Smooth muscle cell of the pulmonary artery (primary cell): ENCODE measurements at places on chromosomes 12 and 14. TPM values are rescaled to one million over a fixed set of nuclear protein-coding genes. Genes with fewer than 3 reads are reported as not detected.

Gene KRT75
- not detected in 2 replicates for total RNA-seq

Gene AKAP3
- 1.7 TPM in 2 replicates for total RNA-seq

Gene LRRC10
- not detected in 2 replicates for total RNA-seq

Gene NUAK1
- 15.6 and 31.4 TPM in 2 replicates for total RNA-seq

Gene MIP
- 0.13 TPM in 1 of 2 replicates, not detected in the other for total RNA-seq

Gene TMEM120B
- 14.7 and 26.3 TPM in 2 replicates for total RNA-seq

Gene RIMKLB
- total RNA-seq = 17.1 and 29.8 TPM in 2 replicates

Gene C12orf50
- not detected in 2 replicates for total RNA-seq

Gene HCAR1
- 0.17 and 0.85 TPM in 2 replicates for total RNA-seq

Gene NPAS3
- 0.26 and 0.76 TPM in 2 replicates for total RNA-seq

Gene PDE3A
- 44.1 and 108 TPM in 2 replicates for total RNA-seq

Gene MAP3K9
- under 0.01 and 0.07 TPM in 2 replicates for total RNA-seq

Gene POTEG
- total RNA-seq = not detected in 2 replicates

Gene TAS2R46
- 2.6 and 4.8 TPM in 2 replicates for total RNA-seq

Gene CLEC2A
- not detected in 2 replicates for total RNA-seq

Gene DTX1
- 0.03 TPM in 1 of 2 replicates, not detected in the other for total RNA-seq

Gene CORO1C
- 269 and 290 TPM in 2 replicates for total RNA-seq

Gene ANO4
- 0.26 and 1.2 TPM in 2 replicates for total RNA-seq

Gene TSPAN19
- not detected in 2 replicates for total RNA-seq

Gene OR10A7
- not detected in 2 replicates for total RNA-seq

Gene TRAFD1
- 30.0 and 44.1 TPM in 2 replicates for total RNA-seq

Gene STYK1
- 0.53 and 2.3 TPM in 2 replicates for total RNA-seq

Gene KTN1
- 105 and 124 TPM in 2 replicates for total RNA-seq

Gene GPX2
- total RNA-seq = not detected in 2 replicates

Gene IGFBP6
- total RNA-seq = 417 and 460 TPM in 2 replicates

Gene LRP1
- total RNA-seq = 1,272 and 1,561 TPM in 2 replicates

Gene NOVA1
- total RNA-seq = 3.8 and 4.8 TPM in 2 replicates

Gene CPM
- 3.7 and 5.9 TPM in 2 replicates for total RNA-seq

Gene LRRIQ1
- total RNA-seq = 0.17 and 0.20 TPM in 2 replicates

Gene A2ML1
- 0.07 TPM in 1 of 2 replicates, not detected in the other for total RNA-seq

Gene MMP17
- 2.6 and 7.8 TPM in 2 replicates for total RNA-seq

Gene CLEC6A
- not detected in 2 replicates for total RNA-seq

Gene IL31
- not detected in 2 replicates for total RNA-seq

Gene CHD8
- 62.2 and 69.1 TPM in 2 replicates for total RNA-seq

Gene CEP170B
- 19.5 and 43.3 TPM in 2 replicates for total RNA-seq

Gene EGLN3
- total RNA-seq = 1.7 and 2.2 TPM in 2 replicates

Gene CIROP
- total RNA-seq = 0.13 TPM in 1 of 2 replicates, not detected in the other
